ENCODE measurements at places on chromosomes 3 and 15.

- DNase-seq, result no peak
Observed at GRCh38 chr3:159761848-159762635, 226.6 kb upstream of the IL12A start.

DNA sequence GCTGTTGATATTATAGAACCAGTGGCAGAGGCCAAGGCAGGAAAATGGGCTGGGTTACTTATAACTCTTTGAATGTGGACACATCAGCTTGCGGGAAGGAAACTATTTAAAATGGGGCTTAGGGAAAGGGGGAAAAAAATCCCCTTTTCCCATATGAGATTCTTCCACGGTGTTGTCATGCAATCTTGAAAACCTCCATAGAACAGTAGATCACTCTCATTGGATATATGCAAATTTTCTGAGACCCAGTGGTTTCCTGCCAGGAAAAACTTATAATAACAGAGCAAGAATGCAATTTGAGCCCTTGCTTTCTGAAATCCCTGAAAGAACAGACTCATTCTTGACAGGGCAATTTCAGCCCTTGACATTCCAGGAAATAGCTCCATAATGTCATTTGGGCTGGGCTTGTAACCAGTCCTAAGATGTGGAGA is 31.1 kb downstream of the TMEM212 start:
- DNase-seq, result no peak

DNA sequence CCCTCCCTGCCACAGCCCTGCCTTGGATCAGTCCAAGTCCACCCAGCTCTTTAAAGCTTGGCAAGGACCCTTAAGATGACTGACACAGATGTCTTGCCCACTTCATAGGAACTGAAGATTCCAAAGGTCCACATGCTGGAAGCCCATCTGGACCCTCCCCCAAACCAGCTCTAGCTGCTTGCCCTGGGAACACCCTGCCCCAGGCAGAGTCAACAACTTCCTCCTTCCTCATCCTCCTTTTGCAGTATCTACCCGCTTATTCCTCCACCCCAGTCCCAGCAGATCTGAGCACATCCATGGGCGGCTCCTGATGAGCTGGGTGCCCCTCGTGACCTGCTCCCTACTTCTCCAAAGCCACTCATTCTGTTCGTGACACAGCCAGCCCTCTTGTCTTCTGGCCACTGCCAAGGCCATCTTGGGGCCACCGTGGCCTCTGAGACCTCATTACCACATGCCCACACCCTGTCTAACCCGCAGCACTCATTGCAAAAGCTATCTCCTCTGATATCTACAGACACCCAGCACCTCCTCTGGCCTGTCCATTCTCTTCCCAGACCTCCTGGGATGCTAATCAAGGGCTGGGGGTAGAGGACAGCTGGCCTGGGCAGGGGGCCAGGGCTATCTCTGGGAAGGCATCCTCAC is 2.0 kb upstream of the PFKFB4 start:
- DNase-seq, result no peak

DNA sequence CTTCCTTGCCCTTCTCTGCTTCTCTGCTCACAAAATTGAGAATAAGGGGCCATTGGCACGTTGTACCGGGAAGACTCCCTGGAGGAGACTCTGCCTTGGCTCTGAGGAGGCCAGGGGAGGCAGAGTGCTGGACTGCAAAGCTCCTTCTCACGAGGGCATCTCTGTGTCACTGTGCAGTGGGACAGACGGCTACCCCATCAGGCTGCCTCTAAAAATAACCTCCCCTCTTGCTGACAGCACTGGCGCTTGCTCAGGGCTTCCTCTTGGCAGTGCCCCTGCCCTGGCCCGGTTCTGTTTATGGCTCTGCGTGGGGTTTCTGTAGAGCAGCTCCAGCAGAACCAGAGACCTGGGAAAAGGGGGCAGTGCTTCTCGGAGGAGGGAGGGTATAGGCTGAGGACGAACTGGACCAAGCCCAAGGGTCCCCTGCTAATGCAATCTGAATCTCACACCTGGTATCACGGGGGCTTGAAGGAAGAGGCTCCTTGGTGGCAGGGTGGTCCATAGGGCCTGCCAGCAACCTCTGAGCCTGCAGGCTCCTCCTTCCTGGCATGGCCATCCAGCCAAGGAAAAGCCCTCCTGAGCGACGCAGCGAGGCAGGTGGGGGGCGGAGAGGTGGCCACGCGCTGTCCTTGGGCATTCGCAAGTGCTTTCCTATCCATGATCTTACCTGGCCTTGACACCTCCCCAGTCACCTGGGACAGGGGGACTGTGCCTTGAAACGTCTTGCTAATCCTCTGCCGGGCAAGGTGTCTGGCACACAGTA is 63.3 kb upstream of the TLE3 start:
- no peak for DNase-seq

- DNase-seq, result no peak
Observed at GRCh38 chr3:48125013-48125705, 63.1 kb downstream of the CDC25A start.

DNA sequence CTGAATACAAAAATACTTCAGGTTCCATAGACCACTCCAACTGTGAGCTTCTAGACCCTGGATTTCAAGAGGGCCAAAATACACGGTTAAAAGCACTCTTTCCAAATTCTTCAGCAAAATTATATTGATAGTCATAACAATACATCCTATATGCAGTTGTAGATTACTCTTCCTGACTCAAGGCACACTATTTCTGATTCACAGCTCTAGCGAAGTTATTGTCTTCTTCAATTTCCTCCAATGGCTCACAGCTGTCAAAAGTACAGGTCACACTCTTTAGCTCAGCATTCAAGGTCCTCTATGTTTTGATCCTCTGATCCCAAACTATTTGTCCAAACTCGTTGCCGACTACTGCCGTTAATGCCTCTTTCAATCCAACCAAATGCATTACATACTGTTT is 13.5 kb upstream of the CCDC80 start:
- no peak for DNase-seq

DNA sequence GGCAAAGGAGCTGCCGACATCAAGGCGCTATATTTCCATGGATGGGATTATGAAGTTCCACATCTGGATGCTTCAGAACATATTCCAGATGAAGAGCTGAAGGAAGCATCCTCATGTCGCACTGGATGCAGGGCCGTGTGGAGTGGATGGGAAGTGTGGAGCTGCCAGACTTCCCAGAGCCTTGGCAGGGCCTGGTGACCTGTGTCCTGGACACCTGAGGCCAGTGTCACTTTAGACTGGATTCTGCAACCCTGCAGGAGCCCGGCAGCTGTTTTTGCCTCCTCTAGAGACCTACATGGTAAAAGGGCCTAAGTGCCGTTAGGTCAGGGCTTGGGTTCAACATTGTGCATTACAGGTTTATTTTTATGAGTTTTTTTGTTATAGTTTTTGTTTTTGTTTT is 11.3 kb upstream of the XYLB start:
- no peak for DNase-seq

- DNase-seq, result no peak
Observed at GRCh38 chr3:57791245-57791644, 35.1 kb downstream of the SLMAP start.

DNA sequence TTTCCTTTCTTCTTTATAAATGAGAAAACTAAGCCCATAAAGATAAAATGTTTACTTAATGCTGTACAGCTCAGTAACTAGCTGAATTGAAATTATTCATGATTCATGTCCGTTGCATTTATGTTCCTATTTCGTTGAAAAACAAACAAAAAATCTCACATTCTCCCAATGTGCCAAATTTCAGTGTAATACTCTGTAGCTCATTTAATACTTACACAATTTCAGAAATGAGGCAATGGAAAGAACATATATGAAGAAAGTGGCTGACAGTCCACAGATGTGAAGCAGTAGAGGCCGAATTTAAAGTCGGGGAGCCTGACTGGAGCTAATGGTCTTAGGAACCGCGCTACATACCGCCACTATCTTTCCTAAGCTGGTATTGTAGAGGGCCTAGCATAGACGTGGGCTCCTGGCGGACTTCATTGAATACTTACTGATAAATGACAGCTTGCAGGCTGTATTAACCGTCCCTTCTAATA is 651 bp downstream of the PLSCR2 start:
- no peak for DNase-seq

- DNase-seq, result no peak
Observed at GRCh38 chr3:24129549-24129948, 184.5 kb downstream of the NR1D2 start.

DNA sequence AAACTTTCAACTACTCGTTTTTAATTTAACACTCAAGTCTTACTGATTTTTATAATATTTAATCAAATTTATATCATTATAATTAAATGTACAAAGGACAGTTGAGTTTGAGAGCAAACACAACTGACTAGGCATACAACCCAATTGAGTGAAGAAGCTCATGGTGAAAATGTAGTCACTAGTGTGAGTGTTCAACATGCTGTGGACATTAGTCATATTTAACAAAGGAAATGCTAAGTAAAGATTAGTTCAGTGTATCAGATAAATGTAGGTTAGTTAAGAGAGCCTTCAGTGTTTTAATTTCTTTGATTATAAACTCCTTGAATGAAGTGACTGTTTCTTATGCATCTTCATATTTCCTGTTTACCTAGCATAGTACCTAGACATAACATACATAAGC is 444.2 kb upstream of the GOLIM4 start:
- DNase-seq, result no peak

GRCh38 chr15:62541250-62541649 is 376.2 kb upstream of the C2CD4B start:
- DNase-seq, result no peak

- DNase-seq, result no peak
Observed at GRCh38 chr3:84980011-84980410, 21.2 kb downstream of the CADM2 start.

GRCh38 chr3:161420746-161421145 is 49.4 kb upstream of the SPTSSB start:
- no peak for DNase-seq

GRCh38 chr3:97742036-97742435 is 22.5 kb upstream of the ARL6 start:
- DNase-seq, result no peak

GRCh38 chr3:17672506-17672905 is 69.9 kb downstream of the TBC1D5 start:
- no peak for DNase-seq

DNA sequence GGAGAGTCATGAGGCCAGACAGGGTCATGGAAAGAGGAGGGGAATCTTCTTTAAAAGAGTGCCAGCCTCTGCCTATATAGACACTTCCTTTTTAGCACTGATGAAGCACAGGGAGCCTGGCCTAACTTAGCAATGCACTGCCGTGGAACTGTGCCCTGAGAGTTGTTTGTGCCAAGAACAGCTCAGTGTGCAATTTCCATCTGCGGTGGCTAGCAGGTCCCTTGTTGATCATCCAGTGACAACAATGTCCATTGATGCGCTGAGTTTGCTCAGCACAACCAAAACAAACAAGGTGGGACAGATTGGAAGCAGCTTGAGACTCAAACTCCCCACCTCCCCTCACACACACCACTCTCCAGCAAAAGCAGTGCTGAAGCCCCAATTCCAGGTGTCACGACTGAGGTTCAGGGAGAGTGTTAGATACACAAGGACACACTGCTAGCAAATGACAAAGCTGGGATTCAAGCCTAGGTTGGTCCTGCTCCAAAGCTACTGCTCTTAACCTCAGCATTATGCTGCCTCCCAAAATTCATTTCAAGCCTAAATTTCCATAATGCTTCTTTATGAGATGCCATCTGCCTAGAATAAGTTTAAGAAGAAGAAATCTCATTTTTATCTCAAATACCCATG is 316.6 kb upstream of the UBE2E2 start:
- no peak for DNase-seq

- no peak for DNase-seq
Observed at GRCh38 chr3:52432225-52432624, 12.7 kb downstream of the SEMA3G start.

DNA sequence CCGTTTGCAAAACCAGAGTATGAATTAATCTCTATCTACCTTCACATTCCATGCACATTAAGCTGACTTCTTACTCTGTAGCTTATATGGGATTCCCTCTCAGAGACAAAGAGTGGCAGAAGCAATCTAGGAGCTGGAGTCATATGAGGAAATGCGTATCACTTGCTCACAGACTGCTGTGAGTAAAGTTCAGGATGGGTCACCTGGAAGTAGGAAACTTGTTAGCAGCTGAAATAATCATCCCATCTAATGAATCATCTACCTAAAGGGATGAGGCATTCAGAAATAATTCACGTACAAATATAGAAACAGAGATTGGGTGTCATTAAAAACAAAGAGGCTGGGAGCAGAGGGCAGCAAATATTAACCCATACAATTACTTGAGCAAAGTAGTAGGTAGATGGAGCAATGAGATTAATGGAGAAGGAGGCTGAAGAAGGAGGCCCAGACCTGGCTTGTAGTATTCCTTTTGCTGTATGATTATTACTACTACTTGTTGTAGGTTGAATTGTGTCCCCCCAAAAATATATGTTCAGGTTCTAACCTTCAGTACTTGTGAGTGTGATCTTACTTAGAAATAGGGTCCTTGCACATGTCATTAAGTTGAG is 866.3 kb downstream of the ROBO2 start:
- DNase-seq, result no peak

DNA sequence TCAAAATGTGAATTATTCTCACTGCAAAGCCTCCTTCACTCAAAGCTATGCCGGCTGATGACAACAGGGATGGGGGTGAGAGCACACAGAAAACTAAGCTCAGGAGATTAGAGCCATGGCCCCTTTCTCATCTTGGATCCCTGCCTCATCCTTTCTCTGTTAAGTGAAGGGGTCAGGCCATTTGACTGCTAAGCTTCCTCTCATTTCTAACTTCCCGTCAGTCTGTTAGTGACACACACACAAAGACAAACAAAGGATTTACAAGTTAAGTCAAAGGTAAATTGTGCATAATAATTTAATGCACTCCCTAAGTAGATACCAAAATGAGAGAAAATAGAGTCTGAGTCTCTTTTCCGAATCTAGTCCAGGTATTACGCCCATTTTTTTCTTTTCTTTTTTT is 1.2 kb downstream of the SS18L2 start:
- no peak for DNase-seq

GRCh38 chr3:71228156-71228866 is 355.2 kb downstream of the FOXP1 start:
- DNase-seq, result no peak

GRCh38 chr3:150306083-150306482 is 102.0 kb upstream of the TSC22D2 start:
- DNase-seq, result no peak

DNA sequence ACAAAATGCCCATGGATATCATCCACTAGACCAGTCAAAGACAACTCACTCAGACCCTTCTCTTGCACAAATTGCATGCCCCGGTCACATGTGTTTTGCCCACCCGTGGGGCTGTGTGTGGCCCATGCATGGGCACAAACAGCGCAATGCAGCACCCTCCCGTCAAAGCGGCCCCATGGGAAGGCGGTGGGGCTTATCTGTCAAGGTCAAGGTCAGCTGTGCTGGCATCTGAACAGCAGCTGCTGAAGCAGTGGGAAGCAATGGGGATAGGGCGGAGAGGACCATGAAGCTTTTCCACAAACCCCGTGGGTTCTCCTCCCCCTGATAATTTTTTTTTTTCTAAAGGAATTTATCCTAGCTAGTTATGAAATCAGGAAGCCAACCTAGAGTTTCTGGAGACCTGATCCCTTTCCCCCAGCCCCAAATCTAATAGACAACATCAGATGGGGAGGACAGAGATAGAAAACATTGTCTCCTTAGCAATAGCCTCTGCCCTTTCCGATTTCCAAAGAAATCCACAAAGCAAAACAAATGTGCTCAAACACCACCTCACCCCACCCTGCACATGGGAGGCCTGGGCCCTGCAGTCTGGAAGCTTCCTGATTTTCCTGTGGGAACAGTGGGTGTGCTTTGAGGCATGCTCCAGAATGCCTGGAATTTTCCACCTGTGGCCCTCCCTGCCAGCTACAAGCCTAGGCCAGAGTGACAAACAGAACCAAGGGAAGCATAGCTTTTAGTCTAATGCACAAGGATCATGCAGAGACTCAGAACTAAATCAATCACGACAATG is 84.4 kb downstream of the BDH1 start:
- no peak for DNase-seq

All from stimulated activated CD4-positive, alpha-beta T cell treated with anti-CD3 and anti-CD28 coated beads, Interleukin-4, amount 100 ng/mL, for 4 hours (primary cell).